Adipocyte (in vitro differentiated cells): ENCODE measurements at places on chromosomes 12 and 14.
A peak's percentile ranks its signal among the peaks of the same experiment; 100 is the strongest.

GRCh38 chr12:33223956-33224355, 215.7 kb downstream of the SYT10 start:
- no peak for DNase-seq

GRCh38 chr14:22065347-22065746, 391.7 kb upstream of the OR4E1 start:
- no peak for DNase-seq

DNA sequence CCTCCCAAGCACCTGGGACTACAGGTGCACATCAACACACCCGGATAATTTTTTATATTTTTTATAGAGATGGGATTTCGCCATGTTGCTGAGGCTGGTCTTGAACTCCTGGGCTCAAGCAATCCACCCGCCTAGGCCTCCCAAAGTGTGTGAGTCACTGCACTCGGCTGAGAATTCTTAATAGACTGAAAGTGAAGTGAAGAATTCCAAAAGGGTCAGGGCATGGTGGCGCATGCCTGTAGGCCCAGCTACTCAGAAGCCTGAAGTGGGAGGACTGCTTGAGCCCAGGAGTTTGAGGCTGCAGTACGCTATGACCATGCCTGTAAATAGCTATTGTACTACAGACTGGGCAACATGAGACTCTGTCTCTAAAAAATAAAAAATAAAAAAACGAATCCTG, 43.7 kb downstream of the TCHP start:
- DNase-seq: no peak

DNA sequence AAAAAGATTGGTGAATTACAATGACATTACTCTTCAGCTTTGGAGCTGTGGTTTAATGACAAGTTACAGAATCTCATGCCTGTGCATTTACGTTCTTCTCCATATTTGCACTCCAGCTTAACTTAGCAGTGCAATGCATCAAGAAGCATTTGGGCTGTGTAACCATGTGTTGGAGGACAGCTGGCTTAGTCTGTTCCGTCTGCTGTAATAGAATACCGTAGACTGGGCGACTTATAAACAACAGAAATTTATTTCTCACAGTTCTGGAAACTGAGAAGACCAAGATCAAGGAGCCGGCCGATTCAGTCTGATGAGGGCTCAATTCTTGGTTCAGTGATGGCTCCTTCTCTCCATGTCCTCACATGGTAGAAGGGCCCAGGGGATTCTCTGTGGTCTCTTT, 943.5 kb downstream of the BCL11B start:
- DNase-seq: no peak

- DNase-seq: no peak
Observed at GRCh38 chr12:42017051-42017450, 127.6 kb downstream of the GXYLT1 start.

DNA sequence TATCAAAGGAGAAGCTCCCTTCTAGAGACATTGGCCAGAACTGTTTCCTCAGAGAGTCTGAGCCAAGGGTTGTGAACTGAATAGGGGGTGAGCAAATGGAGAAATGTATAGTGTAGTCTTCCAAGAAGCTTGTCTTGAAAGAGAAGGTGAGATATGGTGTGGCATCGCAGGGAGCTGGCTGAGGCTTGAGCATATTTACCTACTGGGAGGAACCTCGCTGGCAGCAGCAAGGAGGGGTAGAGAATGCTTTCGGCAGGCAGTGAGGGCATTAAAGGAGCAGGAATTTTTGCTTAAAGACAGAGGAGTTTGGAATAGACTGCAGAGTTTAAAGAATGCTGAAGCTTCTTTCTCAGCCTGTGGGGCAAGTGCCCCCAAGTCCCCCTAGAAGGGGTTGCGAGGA, 59.3 kb upstream of the PRMT8 start:
- no peak for DNase-seq

GRCh38 chr12:56930241-56930640, 4.0 kb downstream of the SDR9C7 start:
- no peak for DNase-seq

DNA sequence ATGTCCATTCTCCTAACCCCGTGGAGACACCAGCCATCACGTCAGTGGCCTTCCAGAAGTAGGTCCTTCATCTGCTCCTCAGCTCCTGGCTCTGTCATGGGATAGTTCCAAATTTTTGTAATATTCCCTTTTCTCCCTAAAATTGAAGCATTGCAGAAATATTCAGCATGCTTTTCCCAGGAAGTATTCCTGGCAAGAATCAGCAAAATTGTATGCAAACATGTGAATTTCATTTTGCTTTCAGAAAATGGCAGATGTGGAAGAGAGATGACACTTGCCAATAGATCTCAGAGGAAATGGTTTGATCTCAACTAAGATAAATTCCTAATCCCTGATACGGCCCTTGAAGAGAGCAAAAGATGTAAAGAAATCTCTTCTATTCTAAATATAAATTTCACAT, 298.9 kb downstream of the ITPR2 start:
- DNase-seq: no peak

DNA sequence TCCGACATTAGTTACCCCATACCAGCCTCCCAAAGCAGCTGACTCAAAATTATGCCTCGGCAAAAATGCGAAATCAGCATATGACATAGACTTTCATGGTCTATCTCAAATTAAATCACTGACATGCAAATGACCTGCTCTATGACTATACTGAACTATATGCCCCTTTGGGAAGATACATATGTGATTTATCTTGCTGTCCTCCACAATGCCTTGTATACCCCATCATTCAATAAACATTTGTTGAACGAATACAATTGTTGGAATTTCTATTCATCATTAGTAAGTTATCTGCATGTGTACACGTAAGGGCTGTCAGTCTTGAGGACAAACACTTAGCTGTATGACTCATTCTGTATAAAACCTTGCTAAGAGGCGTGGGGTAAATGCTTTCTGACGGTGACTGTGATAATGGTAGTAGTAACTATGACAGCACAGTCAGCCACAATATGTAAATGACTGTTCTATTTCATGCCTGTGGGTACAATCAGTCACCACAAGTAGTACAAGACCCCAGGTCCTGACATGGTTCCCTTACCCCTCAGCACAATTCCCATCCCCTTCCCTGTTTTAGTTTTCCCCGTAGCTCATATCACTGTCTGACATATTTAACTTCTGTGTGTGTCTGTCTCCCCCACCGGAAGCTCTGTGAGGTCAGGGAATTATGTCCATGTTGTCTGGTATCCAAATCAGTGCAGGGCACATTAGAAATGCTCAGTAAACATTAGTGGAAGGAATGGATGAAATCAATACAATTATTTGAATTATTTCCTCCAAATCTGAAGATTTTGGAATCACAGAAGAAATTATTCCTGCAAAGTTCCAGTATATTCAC, 42.8 kb downstream of the STXBP6 start:
- peak; percentile 82 for DNase-seq

DNA sequence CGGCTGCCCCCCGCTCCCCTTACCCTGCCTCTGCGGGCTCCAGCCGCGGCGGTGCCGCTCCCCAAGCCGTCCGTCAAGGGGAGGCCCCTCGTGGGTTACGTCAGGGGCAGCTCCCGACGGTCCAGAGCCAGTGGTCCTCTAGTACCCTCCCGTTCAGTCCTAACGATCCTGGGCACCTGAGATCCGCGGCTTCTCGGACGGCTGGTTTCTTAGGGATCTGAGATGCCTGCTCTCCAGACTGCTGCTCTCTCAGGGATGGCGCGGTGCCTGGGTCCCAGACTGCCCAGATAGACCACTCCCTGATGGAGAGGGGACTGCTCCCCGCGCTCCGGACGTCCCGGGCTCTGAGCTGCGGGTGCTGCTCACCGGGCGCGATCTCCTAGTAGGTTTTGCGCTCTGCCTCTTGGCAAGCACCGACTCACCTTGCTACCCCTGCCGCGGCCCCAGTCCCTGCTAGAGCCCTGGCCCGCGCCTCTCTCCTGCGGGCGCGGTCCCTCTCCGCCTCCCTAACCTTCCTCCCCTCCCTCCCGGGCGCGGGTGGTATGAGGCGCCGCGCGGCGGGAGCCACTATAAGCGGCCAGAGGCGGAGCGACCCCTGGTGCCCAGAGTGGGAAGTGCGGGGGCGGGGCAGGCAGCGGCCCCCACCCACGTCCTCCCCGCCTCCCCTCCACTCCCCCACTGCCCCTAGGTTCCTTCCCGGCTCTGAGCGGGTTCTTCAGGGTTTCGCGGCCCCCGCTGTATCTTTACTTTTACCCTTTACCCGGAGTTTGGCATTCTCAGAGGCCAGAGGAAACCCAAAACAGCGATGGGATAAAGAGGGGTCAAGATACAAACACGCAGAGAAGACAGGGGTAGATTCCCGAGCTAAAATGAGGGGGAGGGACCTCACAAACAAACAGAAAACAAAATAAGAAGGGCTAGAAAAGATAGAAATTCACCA, at the start of gene C1QL4:
TSS of gene C1QL4 (minus strand) at position 544 of the 940 bp plus-strand sequence. CDS start 711 bp downstream, outside the sequence.
- DNase-seq: peak; percentile 94

GRCh38 chr12:56061982-56062381, 18.0 kb upstream of the ERBB3 start:
- no peak for DNase-seq

GRCh38 chr12:57551637-57552305, 1.9 kb downstream of the KIF5A start:
- no peak for DNase-seq
